ENCODE measurements at places on chromosomes 2 and 18.
A peak's percentile ranks its signal among the peaks of the same experiment; 100 is the strongest.

- DNase-seq: peak; percentile 17
These were observed 42.1 kb upstream of the TTC39C start for GRCh38 chr18:23972453-23972852.

DNA sequence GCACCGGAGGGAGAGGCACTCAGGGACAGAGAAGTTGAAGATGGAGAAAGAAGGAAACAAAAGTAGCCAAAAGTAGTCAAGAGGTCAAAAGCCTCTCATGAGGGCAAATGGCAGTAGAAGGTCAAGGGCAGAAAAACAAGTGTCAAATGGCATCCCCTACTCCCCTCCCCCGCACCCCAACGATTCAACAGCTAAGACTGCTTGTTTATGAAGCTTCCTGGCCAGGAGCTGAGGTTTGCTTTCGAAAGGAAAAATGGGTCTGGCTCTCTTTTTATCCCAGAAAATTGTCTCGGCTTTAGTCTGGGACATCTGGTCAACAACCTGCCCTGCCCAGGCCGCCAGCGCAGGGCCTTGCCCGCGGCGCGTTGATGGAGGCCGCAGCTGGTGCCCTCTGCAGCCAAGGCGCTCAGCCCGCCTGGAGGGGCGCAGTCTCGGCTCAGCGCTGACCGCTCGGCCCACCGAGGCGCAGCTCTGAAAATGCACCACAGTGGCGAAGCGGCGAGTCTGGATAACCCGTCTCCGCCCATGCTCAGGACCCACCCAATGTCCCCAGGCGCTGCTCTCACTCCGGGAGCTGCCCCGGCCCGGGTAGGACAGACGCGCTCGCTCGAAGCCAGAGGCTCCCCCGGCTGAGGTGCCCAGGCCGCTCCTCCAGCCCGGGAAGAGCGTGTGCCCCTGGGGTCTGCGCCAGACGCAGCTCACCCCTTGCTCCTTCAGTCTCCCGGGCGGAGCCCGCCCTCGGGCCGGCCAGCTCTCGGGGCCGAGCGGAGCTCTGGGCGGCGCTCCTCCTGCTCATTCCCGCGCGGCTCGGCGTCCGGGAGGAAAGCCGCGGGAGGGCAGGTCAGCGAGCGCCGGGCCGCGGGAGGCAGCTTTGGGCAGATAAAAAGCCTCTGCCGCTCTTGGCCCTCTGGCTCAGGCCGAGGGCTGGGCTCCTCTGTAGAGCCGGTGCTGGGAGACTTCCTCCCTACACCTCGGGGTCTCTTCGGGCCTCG lies 1.8 kb upstream of the TBR1 start:
- DNase-seq: no peak

DNA sequence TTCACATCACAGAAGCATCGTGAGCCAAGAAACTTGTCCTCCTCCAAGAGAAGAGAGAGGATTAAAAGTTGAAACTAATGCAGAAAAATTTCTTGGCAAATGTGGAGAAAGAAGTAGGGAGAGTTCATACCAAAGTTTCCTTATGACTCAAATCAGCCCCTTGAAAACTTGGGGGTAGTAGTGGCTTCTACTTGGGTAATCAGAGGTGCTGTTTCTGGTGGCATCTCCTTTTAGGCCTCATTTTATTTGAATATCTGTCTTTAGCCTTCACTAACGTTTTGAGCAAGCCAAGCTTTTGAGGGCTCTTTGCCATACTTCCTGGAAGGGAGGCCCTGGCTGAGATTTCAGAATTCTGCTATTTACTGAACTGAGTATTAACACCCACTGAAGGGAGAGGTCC lies 515.3 kb upstream of the MEX3C start:
- no peak for DNase-seq

GRCh38 chr2:100274076-100274475 lies 48.2 kb downstream of the LONRF2 start:
- no peak for DNase-seq

DNA sequence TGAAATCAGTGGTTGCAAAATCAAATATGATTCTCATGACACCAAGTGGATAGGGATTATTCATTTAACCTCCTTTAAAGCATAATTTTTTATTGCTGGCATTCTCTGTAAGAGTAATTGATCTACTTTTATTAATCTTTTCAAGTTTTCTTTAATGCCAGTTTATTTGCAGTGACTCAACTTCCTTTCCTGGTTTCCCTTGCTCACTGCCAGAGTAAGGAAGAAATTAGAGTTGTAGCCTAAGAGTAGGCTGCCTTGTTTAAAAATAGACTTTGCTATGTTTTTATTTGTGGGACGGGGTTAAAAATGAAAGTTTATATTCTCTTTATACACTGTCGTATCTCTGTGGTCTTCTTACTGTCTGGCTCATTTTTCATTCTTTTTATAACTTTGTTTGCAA lies 148.6 kb downstream of the WDR7 start:
- no peak for DNase-seq

GRCh38 chr2:85583667-85584353 lies 421 bp upstream of the VAMP5 start:
- DNase-seq: no peak

GRCh38 chr2:76958749-76959148 lies 563.4 kb downstream of the LRRTM4 start:
- no peak for DNase-seq

DNA sequence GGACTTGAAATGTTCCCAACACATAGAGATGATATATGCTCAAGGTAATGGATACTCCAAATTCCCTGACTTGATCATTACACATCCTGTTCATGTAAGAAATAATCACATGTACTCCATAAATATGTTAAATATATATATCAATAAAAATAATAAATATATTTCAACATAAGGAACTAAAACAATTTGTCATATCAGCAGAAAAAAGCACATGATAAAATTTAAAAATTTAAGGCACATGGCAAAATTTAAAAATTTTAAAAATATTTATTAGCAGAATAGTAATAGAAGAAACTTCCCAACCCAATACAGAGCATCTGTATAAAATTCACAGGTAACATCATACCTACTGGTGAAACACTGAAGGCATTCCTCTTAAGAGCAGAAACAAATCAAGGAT lies 109.6 kb upstream of the KYNU start:
- no peak for DNase-seq

GRCh38 chr18:76461692-76462325 lies 33.2 kb downstream of the ZNF516 start:
- DNase-seq: no peak

- peak; percentile 46 for DNase-seq
These were observed 27.8 kb upstream of the GAREM2 start for GRCh38 chr2:26144953-26145680.

GRCh38 chr2:36858551-36859365 lies 107.6 kb downstream of the STRN start:
- DNase-seq: no peak

DNA sequence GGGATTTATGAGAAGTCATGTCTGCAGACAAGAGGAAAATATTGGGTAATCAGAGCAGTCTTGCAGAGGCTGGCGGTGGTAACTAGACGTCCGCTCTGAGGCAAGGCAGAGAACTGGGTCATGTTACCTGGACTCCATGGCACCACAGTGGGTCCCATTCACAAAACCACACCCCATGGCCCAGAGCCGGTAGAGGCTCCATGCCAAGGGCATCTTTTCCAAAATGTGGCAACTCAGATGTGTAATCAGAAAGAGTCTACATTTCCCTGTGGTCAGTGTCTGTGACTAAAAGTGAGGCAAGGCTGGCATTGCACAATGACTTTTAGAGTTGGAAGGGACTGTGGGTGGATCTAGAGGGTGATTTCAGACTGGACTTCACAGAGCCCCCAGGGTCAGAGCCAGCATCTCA lies 113.1 kb downstream of the MREG start:
- no peak for DNase-seq

GRCh38 chr2:164150604-164151003 lies 414.8 kb upstream of the FIGN start:
- DNase-seq: no peak

DNA sequence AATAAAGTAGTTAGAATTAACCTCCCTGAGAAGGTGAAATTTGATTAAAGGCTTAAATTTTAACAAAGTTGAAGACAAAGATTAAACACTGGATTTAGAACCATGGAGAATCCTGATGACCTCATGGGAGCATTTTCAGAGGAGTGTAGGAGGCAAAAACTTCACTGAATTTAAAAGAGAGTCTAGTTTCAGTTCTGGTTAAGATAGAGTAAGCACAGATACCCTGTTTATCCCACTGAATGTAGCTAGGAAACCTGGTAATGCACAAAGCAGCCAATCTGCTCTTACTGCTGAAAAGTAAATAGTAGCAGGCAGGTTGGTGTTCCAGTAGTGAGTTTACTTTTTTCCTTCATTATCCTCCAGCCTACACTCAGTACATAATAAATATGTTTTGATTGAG lies 654.9 kb upstream of the SYT4 start:
- no peak for DNase-seq

- DNase-seq: no peak
These were observed 119.7 kb downstream of the RDH14 start for GRCh38 chr2:18440777-18441176.

DNA sequence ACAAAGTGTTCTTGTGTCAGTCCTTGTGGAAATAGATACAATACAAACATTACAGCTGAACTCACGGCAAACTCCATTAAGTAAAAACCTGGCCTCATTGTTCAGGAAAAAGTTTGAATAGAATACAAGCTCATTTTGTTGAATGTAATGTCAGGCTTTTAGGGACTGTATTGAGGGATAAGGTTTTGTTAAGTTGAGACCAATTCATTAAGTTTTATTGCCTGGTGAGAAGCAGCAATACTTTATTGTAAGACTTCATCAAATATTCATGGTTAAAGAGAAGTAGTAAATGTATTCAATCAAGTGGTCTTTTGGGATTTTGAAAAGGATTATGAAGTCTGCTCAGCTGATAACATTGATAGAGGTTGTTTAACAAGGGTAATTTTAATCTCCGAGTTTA lies 35.4 kb upstream of the METAP1D start:
- DNase-seq: no peak

GRCh38 chr18:60215432-60215831 lies 157.1 kb downstream of the MC4R start:
- no peak for DNase-seq

DNA sequence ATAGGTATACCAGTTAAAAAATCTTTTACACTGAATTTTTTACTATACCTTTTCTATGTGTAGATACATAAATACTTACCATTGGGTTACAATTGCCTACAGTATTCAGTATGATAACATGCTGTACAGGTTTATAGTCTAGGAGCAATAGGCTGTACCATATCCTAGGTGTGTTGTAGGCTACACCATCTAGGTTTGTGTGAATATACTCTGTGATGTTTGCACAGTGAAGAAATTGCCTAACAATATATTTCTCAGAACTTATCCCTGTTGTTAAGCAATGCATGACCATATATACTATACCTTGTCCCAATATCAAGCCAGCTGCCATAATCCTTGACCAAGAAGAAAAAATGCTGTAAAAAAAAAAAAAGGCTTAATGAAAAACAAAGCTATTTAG lies 114.5 kb downstream of the PIGN start:
- no peak for DNase-seq

- DNase-seq: no peak
These were observed 8.2 kb downstream of the SERPINB7 start for GRCh38 chr18:63783394-63783793.

DNA sequence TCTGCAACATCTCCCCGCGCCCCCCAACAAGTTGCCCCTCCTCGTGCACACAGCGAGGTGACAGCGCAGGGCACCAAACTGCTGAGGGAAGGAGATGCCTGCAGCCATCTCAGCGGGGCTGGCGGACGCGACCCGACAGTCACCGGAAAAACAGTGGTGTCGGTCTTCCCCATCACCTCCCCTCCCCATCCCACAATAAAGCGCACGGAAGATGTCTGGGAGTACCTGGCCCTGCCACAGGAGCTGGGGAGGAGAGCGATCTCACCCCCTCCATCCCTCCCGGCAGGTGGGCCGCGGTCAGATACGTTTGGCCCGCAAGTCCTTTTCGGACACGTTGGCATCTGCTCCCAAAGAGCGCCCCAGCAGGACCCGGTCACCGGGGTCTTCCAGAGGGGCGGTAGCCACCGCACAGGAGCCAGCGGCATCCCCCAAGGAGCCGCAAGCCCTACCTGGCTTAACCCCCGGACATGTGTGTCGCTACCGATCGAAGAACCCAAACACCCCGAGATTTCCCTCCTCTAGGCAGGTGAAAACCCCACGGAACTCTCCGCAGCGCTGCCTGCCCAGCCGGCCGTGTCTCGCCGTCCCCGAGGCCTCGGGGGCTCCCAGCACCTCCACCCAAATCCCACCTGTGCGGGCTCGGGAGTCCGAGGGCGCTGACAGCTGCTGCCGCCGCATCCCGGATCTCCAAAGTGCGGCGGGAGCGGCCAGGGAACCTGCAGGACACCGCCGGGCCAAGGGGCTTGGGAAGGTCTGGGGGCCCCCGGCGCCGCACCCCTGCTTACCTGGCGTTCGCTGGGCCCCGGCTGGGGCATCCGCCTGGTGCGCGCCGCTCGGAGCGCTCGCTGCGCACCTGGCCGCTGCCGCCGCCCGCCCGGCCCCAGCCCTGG lies 657 bp downstream of the ATP8B1 start:
- DNase-seq: no peak

- DNase-seq: no peak
These were observed 47.1 kb downstream of the ZNF532 start for GRCh38 chr18:58911766-58912165.

- no peak for DNase-seq
These were observed 257.7 kb upstream of the COPS8 start for GRCh38 chr2:236827997-236828396.

DNA sequence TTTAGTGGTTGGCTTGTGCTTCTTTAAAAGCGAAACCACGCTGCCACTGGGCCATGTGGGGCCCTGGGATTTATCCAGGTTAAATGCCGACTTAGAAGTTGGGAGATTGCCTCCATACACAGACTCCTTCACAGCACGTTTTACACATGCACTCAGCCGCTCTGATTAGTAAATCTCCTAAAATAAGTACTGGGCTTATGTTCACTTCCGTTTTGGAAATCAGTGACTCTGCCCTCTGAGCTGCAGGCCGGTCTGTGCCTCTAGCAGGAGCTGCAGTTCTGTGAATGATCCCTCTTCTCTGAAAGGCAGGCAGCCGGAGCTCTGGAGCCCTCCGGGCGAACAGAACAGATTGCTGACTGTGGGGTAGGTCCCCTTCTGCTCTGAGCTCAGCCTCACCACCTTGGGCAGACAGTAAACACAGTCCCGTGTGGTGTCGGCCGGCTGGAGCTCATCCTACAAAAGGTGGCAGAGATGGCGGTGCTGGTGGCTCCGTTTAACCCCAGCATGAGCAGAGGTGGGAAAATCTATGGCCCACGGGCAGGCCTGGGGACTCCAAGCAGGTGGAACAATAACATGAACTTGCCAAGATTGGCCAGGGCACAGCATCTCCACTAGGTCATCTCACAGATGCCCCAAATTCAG lies 9.8 kb upstream of the RAB17 start:
- no peak for DNase-seq

DNA sequence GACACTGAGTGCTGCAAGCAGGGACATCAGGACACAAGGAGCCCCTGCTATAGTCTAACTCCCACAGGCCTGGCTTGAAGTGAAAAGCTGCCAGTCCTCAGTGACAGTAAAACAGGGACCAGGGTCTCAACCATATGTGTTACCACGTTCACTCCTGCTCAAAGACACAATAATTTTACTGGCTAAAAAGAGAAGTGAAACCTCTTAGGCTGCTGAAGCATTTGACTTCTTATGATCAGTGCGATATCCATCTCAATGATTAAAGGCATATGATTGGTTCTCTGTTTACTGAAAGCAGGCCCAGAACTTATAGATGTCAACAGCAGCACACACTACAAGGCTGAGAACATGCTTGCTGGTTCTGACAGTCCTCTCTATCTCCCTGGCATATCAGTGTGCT lies 129.8 kb upstream of the LMAN1 start:
- DNase-seq: no peak

GRCh38 chr2:222532315-222532714 lies 108.0 kb downstream of the SGPP2 start:
- DNase-seq: no peak

GRCh38 chr18:63539904-63540510 lies 2.2 kb upstream of the SERPINB12 start:
- no peak for DNase-seq

Measured in activated T-helper 9 cell treated with anti-CD3 and anti-CD28 coated beads, Interleukin-2, amount 50 U/mL, for 16 hours (primary cell).